Uterus (tissue), 4 donors: ENCODE measurements at places on chromosomes 6 and 20. TPM values are rescaled to one million over a fixed set of nuclear protein-coding genes. Genes with fewer than 3 reads are reported as not detected.
A peak's percentile ranks its signal among the peaks of the same experiment; 100 is the strongest.

DNA sequence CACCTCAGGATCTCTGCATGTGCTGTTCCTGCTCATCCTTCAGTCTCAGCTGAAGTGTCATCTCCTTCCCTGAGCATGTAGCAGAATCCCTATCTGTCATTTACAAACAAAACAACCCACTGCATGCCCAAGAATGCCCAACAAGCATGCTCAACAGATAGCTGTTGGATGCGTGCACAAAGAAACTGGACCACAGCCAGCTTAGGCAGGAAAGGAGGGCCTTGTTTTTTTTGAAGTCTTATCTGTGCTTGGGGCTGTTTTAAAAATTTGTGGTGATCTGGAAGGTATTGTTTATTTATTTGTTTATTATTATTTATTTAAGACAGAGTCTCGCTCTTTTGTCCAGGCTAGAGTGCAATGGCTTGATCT is 18.5 kb upstream of the SLC16A10 start:
- H3K27me3 ChIP-seq, result no peaks in the 10 kb centered on the region
- H3K4me3 ChIP-seq, result no peak overlapping the region

DNA sequence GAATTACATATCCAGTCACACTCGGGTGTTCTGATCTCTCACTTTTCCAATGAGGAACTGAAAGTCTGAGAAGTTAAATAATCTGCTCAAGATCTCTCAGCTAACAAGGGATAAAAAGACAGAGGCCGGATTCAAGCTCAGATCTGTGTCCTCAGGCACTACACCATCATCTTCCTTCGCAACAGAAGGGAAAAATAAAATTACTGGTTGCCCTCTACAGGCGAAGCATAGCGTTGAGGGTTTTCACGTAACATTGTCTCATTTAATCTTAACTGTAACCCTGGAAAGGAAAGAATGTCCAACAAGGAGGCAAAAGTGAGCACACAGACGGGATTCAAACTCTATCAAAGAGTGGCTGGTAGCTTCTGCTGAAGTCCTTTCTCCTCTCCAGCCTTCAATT is 67.8 kb upstream of the ANKEF1 start:
- no peak overlapping the region for H3K27ac ChIP-seq
- no peaks in the 10 kb centered on the region for H3K36me3 ChIP-seq
- H3K4me1 ChIP-seq, result no peaks in the 10 kb centered on the region

The AGPAT4 gene
- 17.1 TPM for total RNA-seq

The AKAP12 gene
- total RNA-seq, result 81.1 TPM

The RBPJL gene
- not detected for total RNA-seq

The PHF20 gene
- 61.0 TPM for total RNA-seq

DNA sequence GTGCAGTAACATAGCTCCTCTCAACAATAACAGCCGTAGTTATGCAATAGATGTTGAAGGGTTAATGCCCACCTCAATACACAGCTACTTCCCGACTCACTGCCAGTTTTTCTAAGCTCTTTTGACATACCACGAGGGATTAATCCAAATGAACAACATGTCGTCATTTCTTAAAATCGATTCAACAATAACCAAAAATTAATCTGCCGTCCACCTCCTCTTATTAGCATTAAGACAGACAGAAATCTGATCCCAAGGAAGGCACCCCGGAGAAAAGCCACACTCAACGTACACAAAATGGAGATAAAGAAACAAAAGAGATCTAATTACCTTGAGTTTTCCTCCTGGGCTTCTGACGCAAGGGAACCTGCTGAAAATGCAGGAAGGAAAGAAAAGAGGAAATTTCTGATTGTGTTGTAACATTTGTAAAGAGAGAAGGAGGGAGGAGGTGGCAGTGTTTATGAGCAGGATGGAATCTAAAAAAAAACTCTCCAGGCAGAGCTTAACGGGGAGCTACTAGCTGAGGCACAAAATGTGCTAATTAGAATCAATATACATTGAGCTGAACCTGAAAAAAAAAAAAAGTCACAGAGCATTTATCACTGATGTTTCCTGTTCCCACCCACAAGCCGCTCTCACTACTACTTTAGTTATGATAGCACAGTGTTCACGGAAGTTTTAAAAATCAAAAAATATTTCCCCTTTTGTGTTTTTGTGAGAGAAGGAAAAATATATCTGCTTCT is 109.3 kb downstream of the IPCEF1 start:
- H3K27me3 ChIP-seq, result no peaks in the 10 kb centered on the region
- no peak for DNase-seq
- H3K4me3 ChIP-seq, result no peak overlapping the region
- H3K27ac ChIP-seq, result no peak overlapping the region
- no peaks in the 10 kb centered on the region for H3K36me3 ChIP-seq

The CASP8AP2 gene
- 37.6 TPM for total RNA-seq

The ITCH gene
- 35.6 TPM for total RNA-seq

- peak overlapping the region; percentile 64 for H3K4me3 ChIP-seq
- DNase-seq, result no peak
- H3K27ac ChIP-seq, result no peak overlapping the region
- no peaks in the 10 kb centered on the region for H3K27me3 ChIP-seq
Observed at GRCh38 chr20:31739550-31739977, 474 bp downstream of the TPX2 start.

GRCh38 chr20:33858666-33859065 is 47.5 kb downstream of the CHMP4B start:
- DNase-seq, result no peak
- H3K36me3 ChIP-seq, result no peaks in the 10 kb centered on the region
- no peaks in the 10 kb centered on the region for H3K27me3 ChIP-seq

The PBOV1 gene
- not detected for total RNA-seq

The HRH3 gene
- total RNA-seq, result not detected

The SLC16A10 gene
- 1.2 TPM for total RNA-seq

DNA sequence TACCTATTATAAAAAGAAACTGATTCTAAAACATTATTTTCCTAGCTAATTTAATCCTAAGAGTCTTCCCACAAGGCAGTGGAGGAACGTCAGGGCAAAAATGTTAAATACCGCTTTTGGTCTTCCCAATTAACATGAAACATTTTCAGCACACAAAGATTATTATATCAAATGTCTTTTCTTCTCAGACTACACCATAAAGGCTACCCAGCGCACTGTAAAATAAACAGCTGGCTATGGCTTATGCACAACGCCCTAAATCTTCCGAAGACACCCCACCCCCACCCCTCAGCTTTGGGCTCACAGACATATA is 1.0 kb downstream of the NUDT3 start:
- H3K4me1 ChIP-seq, result peaks cover 7% of the 10 kb centered on the region
- no peak for DNase-seq
- peak overlapping the region; percentile 96 for H3K27ac ChIP-seq
- no peaks in the 10 kb centered on the region for H3K36me3 ChIP-seq
- peak overlapping the region; percentile 58 for H3K4me3 ChIP-seq

The PSORS1C2 gene
- total RNA-seq, result not detected

The BHLHE23 gene
- total RNA-seq, result not detected

DNA sequence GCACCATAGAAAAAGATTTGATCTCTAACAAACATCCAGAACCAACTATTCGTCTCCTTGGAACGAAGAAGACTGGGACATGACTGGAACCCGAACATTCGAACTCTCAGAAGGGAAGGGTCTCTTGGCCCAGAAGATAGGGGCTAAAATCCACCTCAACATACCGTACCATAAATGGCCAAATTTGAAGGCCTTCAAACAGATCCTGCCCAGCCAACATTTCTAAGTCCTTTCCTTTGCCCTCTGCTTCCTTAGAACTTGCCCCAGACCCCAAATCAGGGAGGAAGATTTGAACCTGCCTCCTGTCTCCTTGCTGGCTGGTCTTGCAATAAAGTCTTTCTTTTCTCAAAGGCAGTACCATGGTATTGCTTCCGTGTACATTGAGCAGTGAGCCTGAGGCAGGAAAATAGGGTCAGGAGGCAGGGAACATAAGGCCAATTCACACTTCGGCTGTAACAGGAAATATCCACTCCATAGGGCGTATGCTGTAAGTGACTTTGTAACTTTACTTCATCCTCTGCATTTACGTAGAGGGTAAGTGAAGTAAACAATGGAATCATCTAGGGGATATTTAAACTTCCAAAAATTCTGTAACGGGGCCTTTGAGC is 1.8 kb upstream of the PXDC1 start:
- DNase-seq, result no peak
- no peaks in the 10 kb centered on the region for H3K27me3 ChIP-seq
- H3K36me3 ChIP-seq, result no peaks in the 10 kb centered on the region

The DDR1 gene
- total RNA-seq, result 74.1 TPM

The METTL24 gene
- total RNA-seq, result 30.7 TPM

GRCh38 chr6:14067656-14068055 is 49.9 kb upstream of the CD83 start:
- H3K36me3 ChIP-seq, result no peaks in the 10 kb centered on the region
- no peak for DNase-seq
- H3K4me3 ChIP-seq, result no peak overlapping the region
- H3K27ac ChIP-seq, result no peak overlapping the region

The IPCEF1 gene
- 9.7 TPM for total RNA-seq

DNA sequence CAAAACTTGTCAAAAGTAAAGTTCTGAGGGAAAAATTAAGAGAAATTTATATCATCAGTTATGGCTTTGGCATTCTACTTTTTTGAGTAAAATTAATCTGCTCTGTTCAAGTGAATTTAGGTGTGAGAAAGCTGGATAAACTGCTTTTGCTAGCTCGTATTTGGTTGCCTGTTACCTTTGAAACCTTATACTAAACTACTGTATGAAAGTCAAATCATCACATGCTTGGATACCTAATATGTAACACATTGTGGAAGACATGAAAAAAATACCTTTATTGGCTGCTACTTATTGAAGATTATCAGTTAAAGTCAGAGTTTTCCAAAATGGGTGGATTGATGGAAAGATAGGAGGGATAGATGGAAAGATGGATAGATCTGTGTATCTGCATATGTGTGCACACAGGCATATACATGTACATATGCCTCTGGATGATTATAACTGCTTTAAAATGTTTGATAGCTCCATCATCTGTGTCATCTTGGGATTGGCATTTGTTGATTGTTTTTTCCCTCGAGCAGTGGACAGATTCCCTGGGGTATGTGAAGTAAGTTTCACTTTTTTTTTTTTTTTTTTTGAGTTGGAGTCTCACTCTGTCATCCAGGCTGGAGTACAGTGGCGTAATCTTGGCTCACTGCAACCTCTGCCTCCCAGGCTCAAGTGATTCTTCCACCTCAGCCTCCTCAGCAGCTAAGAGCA is 24.3 kb downstream of the SCAF8 start:
- no peak for DNase-seq
- peaks cover 11% of the 10 kb centered on the region for H3K4me1 ChIP-seq
- no peaks in the 10 kb centered on the region for H3K36me3 ChIP-seq
- H3K27me3 ChIP-seq, result no peaks in the 10 kb centered on the region
- H3K27ac ChIP-seq, result no peak overlapping the region

DNA sequence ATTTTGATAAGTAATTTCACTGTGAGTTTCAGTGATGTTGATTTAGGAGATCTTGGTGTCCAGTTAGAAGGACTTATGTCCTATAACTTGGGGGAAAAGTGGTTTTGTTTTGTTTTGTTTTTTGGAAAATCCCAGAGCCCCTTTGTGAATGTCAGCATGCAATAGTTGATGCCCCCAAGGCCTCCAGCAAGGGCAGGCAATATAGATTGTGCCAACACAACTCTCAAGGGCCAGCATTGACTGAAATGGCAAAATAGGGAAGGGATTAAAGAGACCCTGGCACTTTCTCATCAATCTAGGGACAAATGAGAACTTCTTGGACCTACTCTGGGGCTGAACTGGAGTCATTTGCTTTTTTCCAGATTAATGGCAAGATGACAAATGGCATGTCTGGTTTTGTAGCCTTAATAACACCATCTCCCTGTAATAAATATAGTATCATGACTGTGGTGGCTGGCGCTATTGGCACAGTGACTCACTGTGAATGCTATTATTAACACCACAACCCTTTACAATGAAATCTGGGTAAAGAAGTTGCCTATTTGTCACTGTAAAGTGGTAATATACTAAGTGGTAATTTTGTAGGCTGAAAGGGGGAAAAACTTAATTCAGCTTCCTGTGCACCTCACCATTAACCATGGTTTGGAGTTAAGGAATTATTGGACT is 51.8 kb downstream of the ABRACL start:
- H3K4me1 ChIP-seq, result no peaks in the 10 kb centered on the region
- no peak overlapping the region for H3K27ac ChIP-seq
- H3K36me3 ChIP-seq, result peaks cover 3% of the 10 kb centered on the region

DNA sequence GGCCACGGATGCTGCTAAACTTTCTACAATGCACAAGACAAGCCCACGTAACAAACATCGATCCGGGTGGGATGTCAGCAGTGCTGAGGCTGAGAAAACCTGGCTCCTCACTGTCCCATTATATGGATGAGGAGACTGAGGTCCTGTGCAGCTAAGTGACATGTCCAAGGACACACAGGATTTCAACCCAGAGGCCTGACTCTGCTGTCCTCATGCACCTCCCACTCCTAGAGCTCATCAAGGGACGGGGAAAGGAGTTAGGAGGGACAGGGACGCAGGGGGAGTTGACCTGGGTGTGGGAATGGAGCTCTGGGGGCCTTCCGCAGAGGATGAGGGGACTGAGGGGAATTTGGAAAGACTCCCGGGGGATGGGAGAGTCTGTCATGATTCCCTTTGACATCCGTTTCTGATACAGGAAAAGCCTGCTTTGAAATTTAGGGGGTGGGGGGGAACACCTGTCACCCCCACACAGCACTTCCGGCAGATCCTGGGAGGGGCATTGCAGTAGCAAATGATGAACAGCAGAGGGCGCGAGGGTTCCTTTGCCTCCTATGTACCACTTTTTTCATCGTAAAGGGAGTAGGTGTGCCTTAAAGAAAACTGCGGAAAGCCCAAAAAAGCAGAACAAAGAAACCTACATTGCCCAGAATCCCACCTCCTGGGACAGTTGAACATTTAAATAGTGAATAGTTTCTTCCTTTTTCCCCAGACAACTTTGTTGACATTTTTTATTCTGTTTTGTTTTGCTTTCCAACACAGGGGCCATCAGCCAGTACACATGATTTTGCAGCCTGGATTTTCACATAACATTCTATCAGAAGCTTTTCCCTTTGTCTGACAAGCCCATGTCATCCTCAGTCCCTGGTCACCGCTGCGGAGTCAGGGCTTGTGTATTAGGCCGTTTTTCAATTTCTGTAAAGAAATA is 48.6 kb downstream of the SLC2A10 start:
- H3K36me3 ChIP-seq, result no peaks in the 10 kb centered on the region
- no peak overlapping the region for H3K27ac ChIP-seq
- DNase-seq, result peak; percentile 34
- H3K27me3 ChIP-seq, result no peaks in the 10 kb centered on the region
- H3K4me1 ChIP-seq, result no peaks in the 10 kb centered on the region

DNA sequence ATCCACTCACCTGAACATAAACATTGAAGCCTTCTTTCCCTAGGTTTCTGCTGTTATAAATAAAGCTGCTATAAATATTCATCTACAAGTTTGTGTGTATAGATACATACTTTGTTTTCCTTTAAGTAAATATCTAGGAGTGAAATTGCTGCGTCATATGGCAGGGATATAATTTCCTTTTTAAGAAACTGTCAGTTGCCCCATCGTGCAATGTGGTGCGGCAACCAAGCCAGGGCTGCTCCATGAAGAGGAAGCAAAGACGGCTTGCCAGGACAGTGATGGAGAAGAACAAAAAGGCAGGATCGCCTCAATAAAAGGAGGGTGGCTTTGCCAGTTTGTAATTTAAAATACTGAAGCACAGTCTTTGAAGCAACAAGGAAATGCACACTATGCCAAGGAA is 36.6 kb downstream of the CITED2 start:
- no peaks in the 10 kb centered on the region for H3K36me3 ChIP-seq
- no peak overlapping the region for H3K4me3 ChIP-seq
- no peaks in the 10 kb centered on the region for H3K4me1 ChIP-seq
- no peak overlapping the region for H3K27ac ChIP-seq

The DEFB124 gene
- total RNA-seq, result not detected

GRCh38 chr6:32967151-32968091 is 973 bp upstream of the BRD2 start:
- H3K36me3 ChIP-seq, result no peaks in the 10 kb centered on the region
- peak overlapping the region; percentile 100 for H3K27ac ChIP-seq
- H3K27me3 ChIP-seq, result no peaks in the 10 kb centered on the region

The GNAS-AS1 gene
- not detected for total RNA-seq
